Left renal cortex interstitium (tissue), 4 donors: ENCODE measurements at places on chromosomes 16 and 17. TPM values are rescaled to one million over a fixed set of nuclear protein-coding genes. Genes with fewer than 3 reads are reported as not detected.

DNA sequence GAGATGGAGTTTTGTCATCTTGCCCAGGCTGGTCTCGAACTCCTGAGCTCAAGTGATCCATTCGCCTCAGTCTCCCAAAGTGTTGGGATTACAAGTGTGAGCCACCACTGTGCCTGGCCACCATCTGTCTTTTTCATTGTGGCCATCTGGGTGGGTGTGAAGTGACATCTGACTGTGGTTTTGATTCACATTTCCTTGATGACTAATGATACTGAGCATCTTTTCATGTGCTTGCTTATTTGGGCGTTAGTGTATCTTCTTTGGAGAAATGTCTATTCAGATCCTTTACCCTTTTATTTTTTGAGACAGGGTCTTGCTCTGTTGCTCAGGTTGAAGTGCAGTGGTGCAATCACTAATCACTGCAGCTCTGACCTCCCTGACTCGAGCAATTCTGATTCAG lies 53.9 kb upstream of the ERN1 start:
- DNase-seq: no peak

DNA sequence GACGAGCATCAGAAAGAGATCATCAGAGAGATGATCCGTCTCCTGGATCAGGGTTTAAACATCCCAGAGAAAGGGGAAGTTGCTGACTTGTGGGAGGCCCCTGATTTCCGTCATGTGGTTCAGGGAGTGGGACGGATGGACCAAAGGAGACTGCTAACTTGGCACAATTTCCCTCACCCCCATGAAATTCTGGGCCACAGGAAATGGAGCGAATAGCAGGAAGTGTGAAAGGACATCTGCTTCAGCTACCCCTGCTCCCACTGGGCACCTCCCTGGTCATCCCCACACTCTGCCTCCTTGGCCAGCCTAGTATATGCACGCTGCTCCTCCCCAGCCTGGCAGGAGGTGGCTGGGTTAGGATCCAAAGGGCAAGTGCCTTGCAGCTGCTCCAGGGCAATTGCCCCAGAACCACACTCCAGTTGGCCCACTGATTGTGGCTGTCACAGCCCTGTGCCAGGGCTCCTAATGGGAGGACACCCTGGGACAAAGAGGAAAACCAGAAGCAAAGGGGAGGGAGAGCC lies 1.3 kb downstream of the ARRB2 start:
- DNase-seq: no peak

GRCh38 chr17:83125515-83126274 lies 46.3 kb downstream of the METRNL start:
- no peak for DNase-seq

DNA sequence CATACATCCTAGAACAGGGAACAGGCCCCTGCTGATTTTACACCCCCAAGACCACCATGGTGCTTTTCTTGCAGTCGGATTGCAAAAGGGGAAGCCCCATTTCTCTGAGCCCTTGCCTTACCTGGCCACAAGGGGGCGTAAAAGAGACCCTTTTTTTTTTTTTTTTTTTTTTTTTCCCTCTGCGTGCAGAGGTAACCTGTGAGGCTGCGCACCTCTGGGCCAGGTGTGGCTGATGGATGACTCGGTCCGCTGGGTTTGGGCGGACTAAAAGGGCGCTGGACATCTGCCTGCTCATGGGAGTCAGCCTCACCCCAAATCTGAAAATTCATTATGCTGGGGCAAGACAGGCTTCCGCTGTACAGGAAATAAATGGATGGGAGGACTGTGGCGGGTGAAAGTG lies 281.0 kb downstream of the CBLN1 start:
- no peak for DNase-seq

DNA sequence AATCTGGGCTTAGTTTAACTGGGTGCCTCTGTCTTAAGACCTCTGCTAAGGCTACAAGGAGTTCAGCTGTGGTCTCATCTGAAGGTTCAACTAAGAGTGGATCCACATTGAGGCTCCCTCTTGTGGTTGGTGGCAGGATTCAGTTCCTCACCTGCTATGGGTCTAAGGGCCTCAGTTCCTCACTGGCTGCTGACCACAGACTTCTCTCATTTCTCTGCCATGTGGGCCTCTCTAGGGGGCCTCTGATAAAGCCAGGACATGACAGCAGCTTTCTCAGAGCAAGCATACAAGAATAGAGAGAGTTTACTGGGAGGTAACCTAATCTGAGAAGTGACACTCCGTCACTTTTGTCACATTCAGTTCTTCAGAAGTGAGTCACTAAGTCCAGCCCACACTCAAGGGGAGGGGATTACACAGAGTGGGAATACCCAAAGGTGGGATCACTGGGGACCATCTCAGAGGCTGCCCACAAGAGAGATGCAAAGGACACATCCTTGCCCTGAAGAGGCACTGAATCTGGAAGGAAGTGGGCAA lies 19.2 kb upstream of the ABAT start:
- DNase-seq: no peak

- DNase-seq: no peak
These were observed 137.6 kb upstream of the RCVRN start for GRCh38 chr17:10042589-10043244.

DNA sequence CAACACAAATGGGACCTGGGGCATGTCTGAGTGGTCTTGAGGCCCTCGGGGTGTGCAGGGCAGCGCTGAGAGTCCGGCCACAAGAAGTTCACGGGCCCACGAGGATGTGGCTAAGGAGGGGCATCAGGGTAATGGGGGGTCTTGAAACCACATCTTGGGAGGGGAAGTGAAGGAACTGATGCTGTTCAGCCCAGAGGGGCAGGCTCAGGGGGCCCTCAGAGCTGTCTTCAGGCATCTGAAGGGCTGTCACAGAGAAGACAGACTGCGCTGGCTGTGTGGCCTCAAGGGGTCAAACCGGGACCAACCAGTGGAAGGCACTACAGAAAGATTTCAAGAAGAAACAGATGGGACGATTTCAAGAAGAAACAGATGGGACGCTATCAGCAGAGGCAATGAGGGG lies 45.1 kb downstream of the ZNF423 start:
- DNase-seq: no peak

- no peak for DNase-seq
These were observed 77.8 kb downstream of the USP31 start for GRCh38 chr16:23071196-23072083.

DNA sequence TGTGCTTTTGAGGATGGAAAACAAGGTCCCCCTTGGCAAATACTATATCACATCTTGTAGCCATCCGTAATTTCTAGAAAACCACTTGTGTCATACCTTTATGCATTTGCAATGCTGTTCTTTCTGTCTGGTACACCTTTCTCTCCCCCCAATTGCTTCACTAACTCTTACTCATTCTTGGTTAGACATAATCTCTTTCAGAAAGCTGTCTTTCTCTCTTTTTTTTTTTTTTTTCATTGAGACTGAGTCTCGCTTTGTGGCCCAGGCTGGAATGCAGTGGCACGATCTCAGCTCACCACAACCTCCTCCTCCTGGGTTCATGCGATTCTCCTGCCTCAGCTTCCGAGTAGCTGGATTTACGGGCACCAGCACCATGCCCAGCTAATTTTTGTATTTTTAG lies 94.9 kb upstream of the C17orf78 start:
- no peak for DNase-seq

LITAF gene
- polyA plus RNA-seq: 110 TPM

FBXL16 gene
- polyA plus RNA-seq: 1.7 TPM

VASN gene
- polyA plus RNA-seq: 48.0 TPM
